ENCODE measurements at places on chromosomes 13 and 19.

- no peak for DNase-seq
Observed at GRCh38 chr13:43348397-43348796, 325.0 kb downstream of the DNAJC15 start.

DNA sequence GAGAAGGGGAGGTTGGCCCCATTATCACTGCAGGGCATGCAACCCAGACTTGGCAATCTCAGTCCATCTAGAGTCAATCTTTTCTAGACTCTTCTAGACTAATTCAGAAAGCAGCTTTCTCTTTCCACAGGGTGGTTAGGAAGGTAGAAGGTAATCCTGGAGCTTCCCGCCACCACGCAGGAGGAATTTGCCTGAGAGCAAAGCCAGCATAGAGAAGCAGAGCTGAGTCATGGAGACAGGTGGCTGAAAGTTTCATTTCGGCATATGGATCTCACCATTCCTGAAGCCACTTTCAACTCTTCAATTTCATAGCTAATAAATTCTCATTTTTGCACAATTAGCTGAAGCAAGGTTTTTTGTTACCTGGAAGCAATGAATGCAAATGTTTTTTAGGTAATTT is 29.0 kb upstream of the FFAR2 start:
- no peak for DNase-seq

- DNase-seq = no peak
Observed at GRCh38 chr19:23771316-23771715, 12.6 kb upstream of the ZNF681 start.

GRCh38 chr19:16467581-16467980 is 4.2 kb downstream of the EPS15L1 start:
- no peak for DNase-seq

DNA sequence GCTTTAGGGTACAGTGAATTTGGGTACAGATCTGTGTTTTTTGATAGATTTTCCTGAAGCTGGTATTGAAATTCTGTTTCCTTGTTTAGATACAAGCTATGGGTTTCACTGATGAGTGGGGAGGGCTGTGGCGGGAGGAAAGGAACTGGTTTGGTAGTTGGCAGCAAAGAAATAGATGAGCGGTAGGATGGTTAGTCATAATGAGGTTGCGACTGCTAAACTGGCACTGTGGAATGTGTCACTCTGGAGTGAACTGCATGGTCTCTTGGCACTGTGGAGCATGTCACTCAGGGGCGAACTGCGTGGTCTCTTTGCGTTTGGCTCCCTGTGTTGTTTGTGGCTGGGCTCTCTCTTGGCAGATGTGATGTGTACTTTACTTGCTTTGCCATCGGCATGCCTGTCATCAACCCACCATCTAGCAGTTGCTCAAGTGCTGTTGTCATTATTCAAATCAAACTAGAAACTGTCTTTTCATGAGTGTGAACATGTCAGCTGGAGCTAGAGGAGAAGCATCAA is 82.1 kb downstream of the ATP8A2 start:
- no peak for DNase-seq

DNA sequence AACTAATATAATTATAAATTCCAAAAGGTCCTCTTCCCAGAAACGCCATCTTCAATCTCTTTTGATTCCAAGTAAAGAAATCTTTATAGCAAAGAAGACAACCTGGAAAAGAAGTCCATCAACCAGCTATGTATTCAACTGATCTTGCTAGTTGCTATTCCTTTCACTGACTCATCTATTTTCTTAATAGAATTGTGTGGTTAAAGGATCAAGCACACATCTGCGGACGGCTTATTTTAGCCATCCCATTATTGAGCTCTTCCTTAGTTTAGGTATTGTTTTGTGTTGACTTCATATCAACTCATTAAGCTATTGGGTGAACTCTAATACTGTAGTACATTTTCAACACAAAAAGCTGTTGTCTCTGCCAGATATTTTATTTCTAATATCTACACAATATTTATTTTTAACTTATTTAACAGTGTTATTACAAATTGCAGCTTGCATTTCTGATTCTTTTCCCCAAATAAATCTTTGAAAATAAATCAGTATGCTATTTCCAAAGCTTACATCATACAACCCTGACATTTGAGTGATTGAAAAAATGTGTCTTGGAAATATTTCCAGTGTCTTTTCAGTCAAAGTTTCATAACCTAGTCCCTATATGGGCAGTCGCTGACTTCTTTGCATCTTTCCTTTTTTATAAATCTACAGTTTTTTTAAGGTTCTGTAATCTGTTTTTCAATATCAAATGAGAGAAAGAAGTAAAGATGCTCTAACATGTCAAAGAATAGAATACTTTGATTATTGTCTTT is 158.8 kb upstream of the SPRY2 start:
- DNase-seq = no peak

- DNase-seq = no peak
Observed at GRCh38 chr19:48338802-48339503, 13.6 kb downstream of the EMP3 start.

DNA sequence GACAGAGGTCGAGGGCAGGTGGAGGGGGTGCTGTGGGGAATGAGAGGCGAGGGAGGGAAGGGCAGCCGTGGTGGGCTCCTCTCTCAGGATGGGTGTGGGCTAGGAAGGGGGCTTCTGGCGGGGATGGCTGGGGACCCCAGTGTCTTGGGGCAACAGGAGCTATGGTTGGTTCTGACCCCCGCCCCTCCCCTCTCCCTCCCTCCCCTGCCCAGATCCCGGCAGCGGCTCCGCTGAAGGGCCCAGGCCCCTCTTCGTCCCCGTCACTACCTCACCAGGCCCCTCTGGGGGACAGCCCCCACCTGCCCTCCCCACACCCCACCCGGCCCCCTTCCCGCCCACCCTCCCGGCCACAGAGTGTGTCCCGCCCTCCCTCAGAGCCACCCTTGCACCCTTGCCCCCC is 19.3 kb upstream of the EHD2 start:
- no peak for DNase-seq

DNA sequence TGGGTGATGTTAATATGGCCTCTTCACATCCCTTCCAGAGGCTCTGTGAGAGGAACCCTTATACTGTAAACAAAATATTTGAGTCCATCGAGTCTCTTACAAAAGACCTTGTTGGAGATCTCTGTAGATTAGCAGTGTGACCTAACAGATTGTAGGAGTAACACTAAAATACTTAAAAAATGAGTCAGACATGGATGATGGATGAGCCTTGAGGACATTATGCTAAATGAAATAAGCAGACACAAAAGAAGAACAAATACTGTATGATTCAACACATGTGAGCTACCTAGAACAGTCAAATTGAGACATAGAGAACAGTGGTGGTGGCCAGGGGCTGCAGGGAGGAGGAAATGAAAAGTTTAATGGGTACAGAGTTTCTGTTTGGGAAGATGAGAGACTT is 152.2 kb upstream of the UBL3 start:
- no peak for DNase-seq

GRCh38 chr13:91896547-91896946 is 498.1 kb downstream of the GPC5 start:
- no peak for DNase-seq

- DNase-seq = peak; percentile 31
Observed at GRCh38 chr13:94362411-94362909, 117.0 kb downstream of the DCT start.
